ENCODE measurements at places on chromosomes 4 and X.

- no peak for DNase-seq
Observed at GRCh38 chrX:17549107-17549651, 174.2 kb downstream of the NHS start.

DNA sequence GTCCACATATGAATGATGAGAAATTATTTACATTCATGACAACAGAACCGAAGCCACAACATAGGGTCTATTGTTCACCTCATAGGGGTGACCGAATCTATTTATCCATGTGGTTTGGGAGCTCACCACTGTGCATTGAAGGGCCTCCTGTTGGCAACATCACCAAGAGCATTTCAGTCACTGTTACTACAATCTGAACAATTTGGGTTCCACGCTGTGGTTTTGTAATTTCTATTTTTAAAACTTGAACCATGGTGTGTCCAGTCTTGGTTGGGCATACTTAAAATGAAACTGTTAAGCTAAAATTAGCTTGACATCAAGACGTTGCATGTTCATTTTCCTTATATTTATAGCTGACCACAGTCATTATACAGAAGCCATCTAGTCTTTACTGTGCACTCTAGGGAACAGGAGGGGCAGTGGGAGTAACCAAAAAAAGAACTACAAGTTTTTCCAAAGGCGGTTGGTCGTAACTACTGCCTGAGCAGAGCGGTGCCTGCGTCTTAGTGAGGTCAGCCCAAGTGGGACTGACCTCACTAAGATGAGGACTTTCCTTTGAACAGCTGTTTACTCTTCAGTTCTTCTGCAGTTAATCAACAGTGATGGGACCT lies 192.1 kb downstream of the SPRY1 start:
- no peak for DNase-seq

DNA sequence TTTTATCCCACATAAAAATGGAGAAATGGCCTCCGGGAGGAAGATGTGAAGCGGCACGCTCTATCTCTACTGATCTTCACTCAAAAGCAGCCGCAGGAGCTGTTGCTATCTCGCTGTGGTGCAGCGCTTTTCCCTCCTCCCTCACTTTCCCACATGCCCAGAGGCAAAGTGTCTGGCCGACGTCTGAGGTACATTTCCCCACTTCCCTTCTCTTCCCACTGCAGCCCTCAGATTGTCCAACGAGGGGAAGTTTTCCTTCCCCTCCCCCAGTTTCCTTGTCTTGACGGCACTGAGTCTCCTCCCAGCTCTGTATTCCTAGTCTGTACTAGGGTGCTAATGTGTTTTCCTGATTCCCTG lies 660 bp upstream of the COL25A1 start:
- no peak for DNase-seq

- DNase-seq = no peak
Observed at GRCh38 chr4:8726344-8726851, 133.8 kb downstream of the CPZ start.

GRCh38 chr4:89247951-89248350 lies 59.6 kb downstream of the GPRIN3 start:
- no peak for DNase-seq

GRCh38 chr4:74197080-74197479 lies 39.2 kb downstream of the MTHFD2L start:
- no peak for DNase-seq

GRCh38 chr4:77877771-77878565 lies 15.3 kb downstream of the MRPL1 start:
- no peak for DNase-seq

GRCh38 chr4:28755081-28755480 lies 1894.4 kb downstream of the STIM2 start:
- no peak for DNase-seq

GRCh38 chrX:137025930-137026329 lies 7.9 kb downstream of the GPR101 start:
- no peak for DNase-seq

DNA sequence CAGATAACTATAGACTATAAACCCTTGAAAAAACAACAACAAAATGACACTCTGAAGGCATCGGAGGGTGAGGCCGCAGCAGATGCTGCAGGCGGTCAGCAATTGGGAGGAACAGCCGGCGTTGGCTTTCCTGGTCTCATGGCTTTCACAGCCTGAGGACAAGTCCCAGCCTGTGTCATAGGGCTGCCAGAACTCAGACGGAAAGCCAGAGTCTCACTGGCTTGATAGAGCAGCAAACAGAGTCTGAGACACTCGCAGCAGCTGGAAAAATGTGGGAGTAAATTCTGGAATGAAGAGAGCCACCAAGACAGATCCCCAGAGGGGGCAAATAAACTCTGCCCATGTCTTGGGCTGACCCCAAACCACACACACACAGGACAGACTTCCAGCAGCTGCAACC lies 86.3 kb downstream of the PPP2R2C start:
- no peak for DNase-seq

DNA sequence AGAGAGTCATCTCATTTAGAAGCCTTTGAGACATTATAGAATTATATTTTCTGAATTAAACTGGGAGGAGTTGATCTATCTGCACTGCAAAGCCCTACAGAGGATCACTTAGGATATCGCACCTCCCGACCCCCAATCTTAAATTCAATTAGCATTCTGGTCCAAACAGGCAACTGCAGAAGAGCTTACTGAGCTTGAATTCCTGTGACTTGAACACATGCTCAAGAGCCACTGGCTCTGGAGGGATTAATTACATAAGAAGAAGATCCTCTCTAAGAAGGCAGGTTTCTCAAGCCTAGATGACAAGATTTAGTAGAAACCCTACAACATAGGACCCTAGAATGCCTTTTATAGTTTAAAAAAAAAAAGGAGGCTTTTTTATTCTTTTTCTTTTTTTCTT lies 548.9 kb downstream of the ARAP2 start:
- DNase-seq = no peak

DNA sequence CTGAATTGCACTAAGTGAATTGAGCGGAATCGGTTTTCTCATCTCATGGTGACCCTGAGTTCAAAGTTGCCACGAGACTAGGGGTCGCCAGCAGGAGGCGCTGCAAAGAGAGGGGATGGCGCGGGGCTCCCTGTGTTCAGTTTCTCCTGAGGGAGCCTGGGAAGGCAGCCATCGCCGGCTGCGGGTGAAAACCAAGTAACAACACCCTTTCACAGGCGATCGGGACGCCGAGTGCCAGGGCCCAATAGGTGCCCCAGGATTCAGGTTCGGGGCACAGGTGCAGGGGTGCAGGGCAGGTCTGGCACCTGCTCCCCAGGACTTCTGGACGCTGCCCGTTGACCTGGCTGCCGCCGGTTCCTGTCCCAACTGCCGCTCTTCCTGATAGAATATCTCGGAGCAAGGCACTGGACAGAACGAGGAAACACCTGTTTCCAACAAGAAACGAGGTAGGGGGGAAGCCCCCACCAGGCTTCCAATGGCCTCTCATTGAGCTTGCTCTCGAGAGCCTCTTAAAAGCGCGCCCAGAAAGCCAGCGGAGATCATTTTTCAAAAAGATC lies 1.1 kb upstream of the FGF16 start:
- no peak for DNase-seq

DNA sequence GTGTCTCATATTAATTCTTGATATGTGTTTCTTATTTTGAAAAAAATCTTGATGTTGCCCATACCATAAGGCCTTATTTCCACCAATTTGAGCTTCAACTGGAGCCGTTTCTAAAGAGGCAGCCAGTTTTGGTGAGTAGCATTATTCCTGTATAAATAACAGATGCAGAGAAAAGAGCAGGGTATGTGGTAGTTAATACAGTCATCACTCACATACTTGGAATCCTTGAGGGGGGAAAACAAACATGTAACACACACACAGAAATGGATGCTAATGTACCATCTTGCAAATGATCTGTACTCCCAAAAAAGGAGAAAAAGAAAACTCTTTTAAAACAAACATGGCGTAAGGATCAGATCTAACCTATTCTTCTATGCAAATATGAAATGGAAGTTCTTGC lies 389.7 kb downstream of the GPM6A start:
- DNase-seq = no peak

DNA sequence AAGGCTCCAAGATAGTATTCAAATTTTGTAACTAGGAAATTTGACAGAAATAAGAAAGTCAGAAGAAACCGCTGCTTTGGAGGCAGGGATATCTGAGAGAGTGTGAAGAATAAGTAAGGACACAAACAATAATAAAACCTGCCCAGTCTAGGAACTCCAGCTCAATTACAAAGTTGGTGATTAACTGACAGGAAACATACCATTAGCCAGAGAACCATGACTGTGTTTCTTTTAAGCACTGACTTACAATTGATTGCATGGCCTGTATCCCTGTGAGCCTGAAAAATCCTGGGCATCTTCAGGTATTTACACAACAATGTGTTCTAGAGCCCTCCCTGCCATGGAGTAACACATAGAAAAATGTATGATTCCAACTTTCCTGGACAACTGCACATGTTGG lies 127.4 kb downstream of the GRIA3 start:
- no peak for DNase-seq

GRCh38 chr4:41202820-41203568 lies 11.3 kb downstream of the APBB2 start:
- DNase-seq = no peak

DNA sequence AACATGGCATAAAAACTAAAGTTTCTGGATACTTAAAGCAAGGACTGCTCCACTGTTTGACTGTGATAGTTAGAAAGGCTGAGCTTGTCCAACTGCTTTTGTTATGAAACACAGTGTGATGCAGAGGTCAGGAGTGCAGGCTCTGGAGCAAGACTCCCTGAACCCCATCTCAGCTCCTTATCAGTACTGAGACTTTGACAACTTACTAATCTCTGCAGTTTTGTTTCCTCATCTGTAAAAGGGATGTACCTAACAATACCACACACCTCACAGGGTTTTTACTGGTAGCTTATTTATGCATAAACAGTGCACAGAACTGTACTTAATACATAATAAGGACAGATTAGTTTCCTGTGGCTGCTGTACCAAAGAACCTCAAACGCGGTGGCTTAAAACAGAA lies 804.3 kb downstream of the FSTL5 start:
- DNase-seq = no peak

GRCh38 chrX:103747163-103747562 lies 29.5 kb upstream of the PLP1 start:
- DNase-seq = no peak

- DNase-seq = no peak
Observed at GRCh38 chr4:7428261-7429068, 6.3 kb downstream of the PSAPL1 start.

All from stimulated activated effector memory CD8-positive, alpha-beta T cell treated with anti-CD3 and anti-CD28 coated beads, Interleukin-12 subunit alpha, Interleukin-12 subunit beta, amount 100 ng/mL, for 72 hours (primary cell).